Activated T-cell treated with anti-CD3 and anti-CD28 coated beads, Interleukin-2, amount 50 U/mL, for 72 hours (primary cell): ENCODE measurements at places on chromosomes 3 and 15. TPM values are rescaled to one million over a fixed set of nuclear protein-coding genes. Genes with fewer than 3 reads are reported as not detected.

DNA sequence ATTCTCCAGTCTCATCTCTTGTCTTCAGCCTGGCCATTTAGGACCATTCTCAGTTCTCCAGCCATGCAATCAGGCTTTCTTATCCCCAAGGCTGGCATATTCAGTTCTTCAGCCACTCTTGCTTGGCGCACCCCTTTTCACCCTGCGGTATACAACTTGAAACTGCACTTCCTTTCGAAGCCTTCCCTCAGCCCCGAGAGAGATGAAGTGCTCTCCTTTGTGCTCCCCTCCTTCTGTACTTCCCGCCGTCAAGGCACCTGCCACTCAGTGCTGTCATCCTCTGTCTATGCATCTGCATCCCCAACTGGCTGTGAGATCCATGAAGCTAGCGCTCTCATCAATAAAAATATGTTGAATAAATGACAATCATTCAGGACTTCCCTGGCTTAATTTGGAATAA, 45.7 kb downstream of the MORC1 start:
- no peak for DNase-seq

DNA sequence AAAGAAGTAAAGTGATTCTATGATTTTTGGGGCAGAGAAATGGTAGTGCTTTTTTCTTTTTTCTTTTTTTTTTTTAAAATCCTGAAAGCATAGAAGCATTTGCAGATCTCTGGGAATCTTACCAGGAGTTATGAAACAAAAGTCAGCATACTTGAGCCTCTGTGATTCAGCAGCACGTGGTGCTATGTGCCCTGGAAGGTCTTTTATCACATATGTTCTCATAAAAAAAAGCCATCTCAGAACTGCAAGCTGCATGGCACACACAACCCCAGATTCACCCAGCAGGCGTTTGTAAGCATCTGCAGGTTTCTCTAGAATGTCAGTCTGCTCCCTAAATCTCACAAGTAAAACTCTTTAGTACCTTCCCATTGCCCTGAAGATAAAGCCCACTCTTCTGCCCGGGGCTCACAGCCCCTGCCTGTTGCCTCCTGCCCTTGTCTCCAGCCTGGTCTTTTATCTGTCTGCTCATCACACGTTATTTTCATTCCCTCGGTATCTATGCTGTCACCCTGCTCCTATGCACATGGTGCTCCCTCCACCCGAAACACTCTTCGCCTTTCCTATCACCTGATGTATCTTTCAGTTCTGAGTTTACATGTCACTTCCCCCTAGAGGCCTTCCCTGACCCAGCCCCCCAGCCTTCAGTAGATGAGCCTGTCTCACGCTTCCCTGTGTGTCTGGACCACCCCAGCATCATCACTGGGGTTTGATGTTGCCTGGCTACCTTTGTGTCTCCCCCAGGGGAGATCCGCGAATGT, 72.4 kb downstream of the CHDH start:
- no peak for DNase-seq

GRCh38 chr3:43785551-43785950, 94.8 kb downstream of the ABHD5 start:
- no peak for DNase-seq

DNA sequence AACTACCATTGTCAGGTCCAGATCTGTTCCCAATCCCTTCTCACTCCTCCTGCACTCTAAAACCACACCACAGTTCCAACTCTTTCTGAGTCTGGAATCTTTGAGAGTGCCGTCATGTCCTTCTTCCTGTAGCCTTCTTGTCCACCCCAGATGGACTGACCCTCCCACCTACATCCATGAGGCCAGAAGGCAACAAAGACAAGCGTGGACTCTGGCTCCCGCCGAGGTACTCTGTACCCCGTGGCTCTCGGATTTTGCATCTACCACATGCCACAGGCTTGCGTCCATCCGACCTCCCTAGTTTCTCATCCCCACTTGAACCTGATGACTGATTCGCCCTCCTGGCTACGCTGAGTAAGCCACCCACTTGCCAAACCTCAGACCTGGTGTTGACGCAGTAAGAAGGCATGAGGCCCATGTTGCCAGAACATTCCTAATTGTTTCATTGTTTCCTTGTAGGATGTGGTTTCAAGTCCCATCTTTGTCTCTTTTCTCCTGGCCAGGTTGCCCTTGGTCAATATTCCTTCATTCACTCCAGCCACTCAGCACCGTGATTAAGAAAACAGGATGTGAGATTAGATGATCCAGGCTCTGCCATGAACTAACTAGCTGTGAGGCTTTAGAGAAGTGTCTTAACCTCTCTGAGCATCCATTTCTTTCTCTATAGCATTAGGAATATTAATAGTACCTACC, 1.1 kb upstream of the ZBTB38 start:
- DNase-seq = no peak

- DNase-seq = no peak
These were observed 75.6 kb downstream of the GMNC start for GRCh38 chr3:190786898-190787297.

DNA sequence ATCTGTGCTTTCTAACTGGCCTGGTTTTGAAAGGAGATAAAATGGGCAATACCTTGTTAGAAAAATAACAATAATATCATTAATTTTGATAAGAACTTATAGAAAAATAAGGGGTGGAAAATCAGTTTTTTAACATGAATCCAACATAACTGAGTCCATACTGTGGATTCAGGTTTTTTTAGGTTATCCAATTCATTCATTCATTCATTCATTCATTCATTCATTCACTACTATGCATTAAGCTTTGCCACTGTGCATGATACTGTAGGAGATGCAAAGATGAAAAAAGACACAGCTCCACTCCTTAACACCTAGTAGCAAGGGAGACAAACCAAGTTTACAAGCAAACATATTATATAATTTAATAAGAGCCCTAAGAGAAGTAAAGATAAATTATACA, 97.0 kb upstream of the TNIK start:
- DNase-seq = no peak

SMCO1 gene
- not detected for total RNA-seq

TMC3 gene
- total RNA-seq = not detected

LTF gene
- total RNA-seq = not detected

CLDN18 gene
- total RNA-seq = not detected
